ENCODE measurements at places on chromosomes 6 and 20. TPM values are rescaled to one million over a fixed set of nuclear protein-coding genes. Genes with fewer than 3 reads are reported as not detected.
A peak's percentile ranks its signal among the peaks of the same experiment; 100 is the strongest.

DNA sequence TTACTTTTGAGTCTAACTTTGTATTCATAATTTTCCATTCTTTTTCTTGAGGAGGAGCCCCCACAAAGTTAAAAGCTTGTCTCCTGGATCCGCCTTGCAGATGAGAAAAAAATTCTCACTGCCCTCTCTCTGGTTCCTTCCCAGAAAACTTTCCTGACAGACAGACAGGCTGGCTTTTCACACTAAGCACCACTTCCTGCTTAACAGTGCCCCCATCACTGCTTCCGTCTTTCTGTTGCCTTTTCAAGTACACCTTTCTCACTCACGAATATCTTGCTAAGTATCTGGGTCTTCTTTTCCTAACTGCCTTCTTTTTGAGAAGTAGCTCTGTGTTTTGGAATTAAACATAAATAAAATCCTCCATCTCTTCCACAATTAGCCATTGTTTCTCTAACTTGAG is 19.8 kb upstream of the LMBRD1 start:
- peak; percentile 23 for DNase-seq

GRCh38 chr6:28258877-28259777 is at the start of gene NKAPL:
Gene NKAPL, plus strand, starts transcription at chr6:28259297. Its CDS starts 75 bp downstream, at chr6:28259372.
- peak; percentile 53 for DNase-seq

Gene CASS4
- total RNA-seq = 9.0 TPM

Gene KCNQ2
- total RNA-seq = 0.12 TPM

Data from activated CD4-positive, alpha-beta T cell treated with anti-CD3 and anti-CD28 coated beads, Interleukin-2, amount 10 ng/mL, durations not matched to agents 7 days and 5 days (primary cell).